ENCODE measurements at places on chromosomes 5 and 9.

DNA sequence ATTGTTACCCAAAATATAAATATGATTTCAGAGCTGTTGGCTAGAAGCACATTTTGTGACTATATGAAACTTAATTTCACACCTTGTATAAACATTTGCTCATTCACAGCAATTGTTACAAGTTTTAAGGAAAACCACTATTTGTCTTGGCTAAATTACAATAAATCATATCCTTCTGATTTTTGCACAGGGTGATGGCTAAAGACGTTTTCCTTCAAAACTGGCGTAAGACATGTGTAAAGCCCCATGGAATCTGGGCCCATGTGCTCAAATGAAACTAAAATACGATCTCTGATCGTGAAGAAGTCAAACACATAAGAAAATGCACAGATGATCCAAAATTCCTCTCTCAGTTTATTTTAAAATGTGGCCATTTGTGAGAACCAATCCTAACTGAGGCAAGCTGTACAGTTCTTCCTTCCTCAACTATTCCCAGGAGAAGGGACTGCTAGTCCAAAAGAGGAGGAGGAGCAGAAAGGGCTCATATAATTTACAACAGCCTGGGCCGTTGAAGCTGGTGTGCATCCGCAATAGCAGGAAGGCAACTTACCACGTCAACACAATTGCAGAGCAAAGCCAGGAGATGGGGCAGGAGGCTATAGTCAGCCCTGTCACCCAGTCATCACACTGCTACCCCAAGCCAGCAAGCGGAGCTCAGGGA, 98.4 kb downstream of the MED27 start:
- no peak for DNase-seq

DNA sequence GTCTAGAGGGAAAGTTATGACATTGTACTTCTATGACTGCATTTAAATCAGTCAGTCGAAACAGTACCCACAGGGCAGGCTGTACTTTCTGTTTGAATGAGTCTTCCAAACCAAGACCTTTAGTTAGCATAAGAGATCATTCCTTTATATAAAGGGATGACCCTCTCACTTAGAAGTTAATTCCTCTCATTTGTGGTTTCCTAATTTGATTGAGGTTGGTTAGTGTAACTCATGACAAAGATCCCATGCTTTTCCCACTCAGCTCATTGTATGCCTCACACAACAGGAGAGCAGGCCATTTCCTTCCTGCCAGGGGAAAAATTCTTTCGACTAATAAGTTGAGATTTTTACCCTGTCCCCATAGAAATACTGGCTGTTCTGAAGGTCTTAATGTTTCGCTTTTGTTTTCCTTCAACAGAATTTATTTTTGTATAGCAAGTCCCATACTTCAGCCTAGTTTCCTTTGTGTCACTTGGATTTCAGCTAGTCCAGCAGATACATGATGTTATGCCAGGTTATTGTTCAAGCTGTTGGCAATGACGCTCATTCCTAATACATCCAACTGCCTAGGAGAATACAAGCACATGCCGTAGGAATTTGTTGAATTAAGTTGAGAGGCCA, 500.7 kb downstream of the SPATA31D1 start:
- DNase-seq, result no peak

GRCh38 chr9:104068546-104068945, 25.6 kb upstream of the SMC2 start:
- DNase-seq, result no peak

DNA sequence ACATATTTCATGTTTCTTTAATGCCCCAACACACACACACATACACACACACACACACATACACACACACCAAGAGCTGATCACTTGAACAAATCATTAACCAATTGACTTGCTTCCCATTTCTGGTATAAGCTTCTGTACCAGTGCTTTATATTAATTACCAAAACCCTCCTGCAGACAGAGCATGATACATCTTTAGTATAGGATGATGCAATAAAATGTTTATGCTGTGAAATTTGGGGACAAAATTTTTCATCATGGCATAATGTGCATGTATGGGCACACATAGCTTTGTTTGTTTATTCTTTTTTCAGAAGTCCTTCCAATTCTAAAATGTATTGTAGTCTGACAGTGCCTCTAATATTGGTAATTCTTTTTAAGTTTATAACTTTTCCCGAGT, 34.5 kb downstream of the SLC1A3 start:
- DNase-seq, result no peak
